Stimulated activated CD4-positive, alpha-beta T cell treated with anti-CD3 and anti-CD28 coated beads, Interleukin-4, amount 100 ng/mL, for 4 hours (primary cell): ENCODE measurements at places on chromosomes 2 and 18.

DNA sequence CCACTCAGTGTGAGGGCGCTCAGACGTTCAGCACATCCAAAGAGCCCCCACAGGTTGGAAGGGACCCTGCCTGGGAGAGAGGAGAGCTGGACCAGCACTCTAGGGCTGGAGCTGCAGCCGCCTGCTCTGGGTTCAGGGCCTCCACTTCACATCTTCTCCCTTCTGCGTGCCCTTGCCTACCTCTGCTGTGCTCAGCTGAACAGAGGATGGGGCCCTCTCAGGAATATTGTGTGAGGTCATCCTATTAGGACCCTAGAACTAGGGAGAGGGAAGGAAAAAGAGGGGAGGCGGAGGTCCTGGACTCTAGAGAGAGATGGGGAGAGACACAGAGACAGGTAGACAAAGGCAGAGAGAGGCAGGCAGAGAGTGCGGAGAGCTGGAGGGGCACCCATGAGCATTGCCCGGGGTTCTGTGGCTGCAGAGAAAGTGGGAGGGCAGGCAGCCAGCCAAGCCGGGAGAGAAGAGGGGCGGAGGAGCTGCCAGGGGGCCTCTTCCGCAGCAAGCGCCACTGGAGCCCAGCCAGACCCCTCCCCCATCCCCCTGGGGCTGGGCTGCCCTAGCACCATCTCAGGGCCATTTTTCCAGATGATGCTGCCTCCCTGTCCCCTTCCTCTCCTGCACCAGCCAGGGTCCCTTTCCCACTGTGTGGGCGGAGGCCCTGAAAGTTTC lies 8.3 kb upstream of the TNS1 start:
- no peak for DNase-seq

DNA sequence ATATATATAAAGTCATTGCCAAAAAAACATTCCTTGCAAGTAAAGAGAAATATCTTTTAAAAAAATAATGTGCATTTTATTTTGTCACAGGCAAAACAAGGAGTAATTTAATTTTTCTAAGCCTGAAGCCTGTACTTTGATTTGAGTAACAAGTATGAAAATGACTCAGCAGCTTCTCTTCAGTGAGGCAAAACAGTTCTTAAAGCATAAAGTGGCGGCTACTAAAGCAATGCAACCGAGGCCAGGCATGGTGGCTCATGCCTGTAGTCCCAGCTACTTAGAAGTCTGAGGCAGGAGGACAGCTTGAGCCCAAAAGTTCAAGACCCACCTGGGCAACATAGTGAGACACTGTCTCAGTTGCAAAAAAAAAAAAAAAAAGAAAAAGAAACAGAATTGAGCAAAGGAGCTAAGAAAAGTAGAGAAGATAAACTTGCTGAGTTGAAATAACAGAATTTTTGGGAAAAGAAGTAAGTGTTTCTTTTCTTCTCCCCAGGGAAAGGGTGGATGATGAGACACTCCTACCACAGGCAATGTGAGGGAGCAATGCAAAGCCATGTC lies 29.6 kb downstream of the DOK1 start:
- DNase-seq, result no peak

- no peak for DNase-seq
These were observed 74.7 kb downstream of the SERPINB8 start for GRCh38 chr18:64044616-64045015.

GRCh38 chr2:174970092-174970491 lies 35.1 kb downstream of the CHN1 start:
- no peak for DNase-seq
